ENCODE measurements at places on chromosomes 12 and 14.

GRCh38 chr14:23639891-23640523 is 3.8 kb downstream of the DHRS2 start:
- no peak for DNase-seq

DNA sequence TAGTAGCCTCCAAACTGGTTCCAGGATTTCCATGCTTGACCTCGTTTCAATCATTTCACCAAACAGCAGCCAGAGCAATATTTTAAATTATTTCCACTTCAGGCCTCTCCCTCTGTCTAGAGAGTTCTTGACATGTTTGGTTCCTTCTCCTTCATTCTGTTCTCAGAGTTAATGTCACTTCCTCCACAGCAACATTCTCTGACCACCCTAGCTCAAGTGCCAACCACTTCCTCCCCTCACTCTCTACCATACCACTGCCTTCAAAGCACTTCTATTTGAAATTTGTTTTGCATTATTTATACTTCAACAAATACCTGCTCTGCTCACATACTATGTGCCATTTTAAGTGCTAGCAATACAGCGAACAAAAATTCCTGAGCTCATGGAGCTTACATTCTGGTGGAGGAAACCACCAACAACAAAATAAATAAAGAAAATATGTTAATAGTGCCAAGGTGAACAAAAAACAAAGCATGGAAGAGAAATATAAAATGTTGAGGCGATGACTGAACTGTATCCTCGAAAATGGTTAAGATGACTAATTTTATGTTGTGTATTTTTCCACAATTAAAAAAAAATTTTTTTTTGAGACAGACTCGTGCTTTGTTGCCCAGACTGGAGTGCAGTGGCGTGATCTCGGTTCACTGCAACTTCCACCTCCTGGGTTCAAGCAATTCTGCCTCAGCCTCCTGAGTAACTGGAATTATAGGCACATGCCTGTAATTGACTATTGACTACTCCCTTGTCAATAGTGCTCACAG is 17.3 kb downstream of the BAZ1A start:
- DNase-seq = no peak

GRCh38 chr14:37566811-37567371 is 28.2 kb downstream of the FOXA1 start:
- no peak for DNase-seq

- peak; percentile 43 for DNase-seq
These were observed 356.9 kb upstream of the STXBP6 start for GRCh38 chr14:25406818-25407217.

DNA sequence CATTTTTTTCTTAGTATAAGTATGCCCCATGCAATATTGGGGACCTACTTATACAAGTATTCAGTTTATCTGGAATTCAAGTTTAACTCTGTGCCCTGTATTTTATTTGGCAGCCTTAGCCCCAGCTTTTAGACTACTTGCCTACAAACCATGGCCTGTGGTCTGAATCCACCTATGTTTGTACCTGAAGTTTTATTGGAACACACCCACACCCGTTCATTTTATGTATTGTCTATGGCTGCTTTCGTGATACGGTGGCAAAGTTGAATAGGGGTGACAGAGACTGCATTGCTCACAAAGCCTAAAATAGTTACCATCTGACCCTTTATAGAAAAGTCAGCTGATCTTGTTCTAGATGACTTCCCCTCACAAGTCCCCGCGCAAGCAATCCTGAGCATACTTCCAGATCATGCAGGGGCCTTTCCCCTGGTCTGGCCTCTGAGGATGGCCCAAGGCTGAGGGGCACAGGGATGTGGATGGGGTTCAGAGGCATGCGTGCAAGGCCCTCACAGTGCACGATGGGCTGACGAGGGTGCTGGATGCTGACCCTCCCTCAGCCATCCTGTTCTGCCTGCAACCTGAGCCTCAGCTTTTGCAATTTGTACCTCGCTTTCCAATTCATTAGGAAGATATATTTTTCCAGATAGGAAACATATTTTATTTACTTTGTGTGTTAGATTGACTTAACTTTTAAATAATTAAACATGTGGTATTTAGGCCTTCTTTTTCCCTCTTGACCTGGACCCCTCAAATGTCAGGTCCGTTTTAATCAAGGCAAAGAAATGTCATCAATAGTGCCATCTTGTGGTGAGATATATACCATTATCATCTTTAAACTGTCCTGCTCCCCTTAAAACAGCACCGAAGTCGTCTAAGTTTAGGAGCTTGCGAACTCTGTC is 527.3 kb upstream of the CCDC196 start:
- DNase-seq = no peak

GRCh38 chr12:14845350-14845750 is 2.0 kb upstream of the ART4 start:
- no peak for DNase-seq

GRCh38 chr12:27604431-27604830 is 80.4 kb downstream of the PPFIBP1 start:
- no peak for DNase-seq

DNA sequence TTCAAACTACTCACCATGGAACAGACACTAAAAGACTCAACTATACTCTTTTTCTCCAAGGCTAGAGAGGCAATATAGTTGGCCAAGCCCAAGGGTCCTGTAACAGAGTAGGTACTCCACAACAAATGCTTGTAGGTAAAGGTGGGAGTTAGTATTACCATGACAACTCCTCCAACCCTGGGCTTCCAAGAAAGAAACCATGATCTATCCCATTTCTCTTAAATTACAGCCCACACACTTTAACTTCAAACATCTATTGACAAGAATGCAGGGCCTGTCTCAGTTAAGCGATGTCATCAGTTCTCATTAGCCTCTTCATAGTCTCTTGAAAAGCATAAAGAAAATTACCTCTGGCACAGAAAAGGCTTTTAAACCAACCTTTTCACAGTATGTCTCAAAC is 25.0 kb downstream of the ERH start:
- no peak for DNase-seq

DNA sequence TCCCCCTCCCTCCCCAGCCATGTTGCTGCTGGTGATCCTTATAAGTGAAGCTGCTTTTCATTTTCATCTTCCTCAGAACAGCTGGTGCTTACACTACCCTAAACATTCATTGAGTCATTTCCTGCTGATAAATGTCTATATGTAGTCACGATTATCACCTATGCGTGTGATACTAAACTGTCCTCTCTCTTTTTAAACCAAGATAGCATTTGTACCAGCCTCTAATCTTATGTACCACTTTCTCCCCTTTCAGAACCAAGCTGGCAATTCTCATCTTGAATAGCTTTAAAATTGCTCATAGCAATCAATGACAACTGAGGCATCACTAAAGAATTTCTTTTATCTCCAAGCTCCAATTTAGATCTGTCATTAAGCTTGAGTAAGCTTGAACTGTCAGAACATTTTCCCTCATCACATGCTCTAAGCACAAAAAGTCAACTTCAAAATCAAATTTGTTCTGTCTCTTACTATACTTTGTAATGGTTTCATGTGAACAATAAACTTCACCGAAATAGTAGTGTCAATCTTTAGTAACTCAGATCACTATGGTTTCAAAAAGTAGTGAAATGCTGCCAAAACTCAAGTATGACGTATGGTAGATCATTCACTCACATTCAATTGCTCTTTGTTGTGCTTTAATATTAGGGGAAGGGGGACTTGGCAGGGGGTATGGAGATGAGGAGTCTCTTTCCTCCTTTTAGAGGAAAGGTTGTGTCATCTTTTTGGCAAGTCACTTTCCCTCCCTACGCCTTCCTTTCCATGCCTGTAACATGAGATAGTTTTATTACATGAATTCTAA is 178.1 kb upstream of the NOVA1 start:
- DNase-seq = no peak

DNA sequence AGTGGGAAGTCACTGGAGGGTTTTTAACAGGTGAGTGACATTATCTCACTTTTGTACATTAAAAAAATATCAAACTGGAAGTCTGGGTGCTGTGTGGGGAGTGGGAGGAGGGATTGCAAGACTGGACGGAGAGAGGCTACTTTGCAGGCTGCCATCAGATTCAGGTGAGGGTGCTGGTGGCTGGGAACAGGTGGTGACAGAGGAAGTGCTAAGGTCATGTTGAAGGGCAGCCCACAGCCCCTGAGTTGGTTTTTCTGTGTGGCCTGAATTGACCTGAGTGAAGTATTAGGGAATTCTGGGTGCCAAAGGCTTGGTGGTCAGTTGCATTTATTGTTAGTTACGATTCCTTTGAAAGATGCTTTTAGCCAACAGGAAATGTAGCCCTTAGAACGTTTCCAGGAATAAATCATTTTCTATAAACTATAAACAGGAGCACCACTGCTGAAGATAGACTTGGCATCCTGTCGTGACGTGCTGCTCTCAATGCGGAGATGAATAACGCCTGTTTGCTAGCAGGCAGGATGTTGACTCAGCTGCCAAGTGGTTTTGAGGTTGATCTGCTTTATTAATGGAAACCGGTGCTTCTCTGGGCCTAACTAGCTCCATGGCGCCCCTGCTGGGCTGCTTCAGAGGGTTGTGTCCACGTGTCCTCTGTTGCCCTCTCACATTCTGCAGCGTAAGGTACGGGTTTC is 707.5 kb upstream of the TMEM132C start:
- DNase-seq = peak; percentile 51

DNA sequence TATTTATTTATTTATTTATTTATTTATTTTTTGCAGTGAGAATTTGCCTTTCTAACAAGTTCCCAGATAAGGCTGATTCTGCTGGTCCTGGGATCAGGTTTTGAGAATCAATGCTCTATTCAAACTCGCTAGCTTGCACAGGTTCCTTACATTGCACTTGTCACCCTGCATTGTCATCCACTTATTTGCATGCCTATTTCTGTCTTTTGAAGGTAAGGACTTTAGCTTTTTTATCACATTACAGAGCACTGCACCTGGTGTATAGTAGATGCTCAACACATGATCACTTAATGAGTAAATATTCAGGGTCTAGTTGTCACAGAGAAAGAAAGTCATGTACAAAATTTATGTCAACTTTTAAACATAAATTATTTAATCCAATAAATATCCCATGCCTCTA is 219.7 kb upstream of the BTG1 start:
- DNase-seq = no peak

- no peak for DNase-seq
These were observed 1.1 kb upstream of the INSM2 start for GRCh38 chr14:35532783-35533356.

- no peak for DNase-seq
These were observed 15.0 kb upstream of the GALNT16 start for GRCh38 chr14:69244946-69245345.

DNA sequence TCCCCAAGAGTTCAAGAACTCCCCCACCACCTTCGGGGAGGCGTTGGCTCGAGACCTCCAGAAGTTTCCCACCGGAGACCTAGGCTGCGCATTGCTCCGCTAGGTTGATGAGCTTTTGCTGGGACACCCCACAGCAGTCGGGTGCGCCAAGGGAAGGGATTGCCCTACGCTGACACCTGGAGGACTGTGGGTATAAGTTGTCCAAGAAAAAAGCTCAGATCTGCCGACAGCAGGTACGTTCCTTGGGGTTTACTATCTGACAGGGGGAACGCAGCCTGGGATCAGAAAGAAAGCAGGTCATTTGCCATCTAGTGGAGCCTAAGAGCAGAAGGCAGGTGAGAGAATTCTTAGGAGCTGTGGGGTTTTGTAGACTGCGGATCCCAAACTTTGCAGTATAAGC is 98.8 kb downstream of the FRMD6 start:
- no peak for DNase-seq

- DNase-seq = no peak
These were observed 83.5 kb downstream of the SAMD4A start for GRCh38 chr14:54650331-54650958.
